T-helper 1 cell (primary cell): ENCODE measurements at places on chromosomes 7 and 10.

DNA sequence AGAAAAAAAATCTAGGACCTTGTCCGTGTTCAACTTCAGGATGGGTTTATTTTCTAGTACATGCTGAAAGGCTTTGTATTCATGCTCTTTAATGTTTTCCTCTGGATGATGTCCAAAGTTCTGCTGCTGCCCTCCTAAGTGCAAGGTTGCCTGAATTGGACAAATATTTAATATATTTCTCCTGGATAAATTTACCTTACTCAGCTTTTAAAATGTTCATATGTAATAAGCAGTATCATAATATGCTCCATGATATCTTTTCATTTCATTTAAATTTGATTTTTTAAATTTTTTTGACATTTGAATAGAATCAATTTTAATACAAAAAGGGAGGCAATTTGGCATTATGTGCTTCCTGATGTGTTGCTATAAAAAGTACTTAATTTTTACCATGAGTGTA is 95.9 kb upstream of the SLC25A13 start:
- no peak for DNase-seq

DNA sequence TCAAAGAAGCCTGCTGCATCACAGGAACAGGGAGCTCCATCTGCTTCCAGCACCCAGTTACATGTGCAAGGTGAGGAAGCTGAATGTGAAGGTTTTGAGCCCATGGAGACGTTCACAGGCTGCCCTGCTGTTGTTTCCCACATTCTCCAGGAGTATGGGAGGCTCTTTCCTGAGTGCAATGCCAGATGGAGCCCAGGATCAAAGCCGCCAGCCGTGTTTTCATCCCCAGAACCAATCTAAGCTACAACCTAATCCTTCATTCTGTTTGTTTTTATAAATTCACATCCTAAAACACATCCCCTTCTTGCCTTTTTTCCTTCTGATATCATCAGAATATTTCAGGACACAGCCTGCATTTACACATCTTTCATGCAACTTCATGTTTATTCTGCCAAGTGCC is 98.9 kb upstream of the PRR15 start:
- no peak for DNase-seq

GRCh38 chr10:56258378-56258777 is 102.7 kb downstream of the ZWINT start:
- no peak for DNase-seq

- DNase-seq, result no peak
Observed at GRCh38 chr10:43926875-43927406, 278.3 kb upstream of the ZNF32 start.

DNA sequence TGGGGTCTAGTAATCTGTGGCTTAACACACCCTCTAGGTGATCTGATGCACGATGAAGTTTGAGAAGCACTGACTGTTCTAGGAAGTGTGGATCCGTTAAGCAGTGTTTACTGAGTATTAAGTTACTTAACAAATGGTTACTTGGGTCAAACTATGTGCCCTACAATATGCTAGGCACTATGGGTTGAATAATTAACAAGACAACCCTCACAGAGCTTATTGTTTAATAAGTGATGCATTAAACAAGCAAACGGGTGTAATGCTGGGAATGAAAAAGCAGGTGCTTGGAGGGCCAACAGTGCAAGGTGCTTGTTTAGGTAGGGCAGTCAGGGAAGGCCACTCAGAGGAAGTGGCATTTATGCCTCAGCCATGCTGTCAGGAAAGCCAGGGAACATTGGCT is 378.0 kb upstream of the PODXL start:
- no peak for DNase-seq
